GDM1 (cell line): ENCODE measurements at places on chromosomes 1 and 21.
A peak's percentile ranks its signal among the peaks of the same experiment; 100 is the strongest.

GRCh38 chr1:203513585-203514031, 19.7 kb downstream of the OPTC start:
- no peak for DNase-seq

DNA sequence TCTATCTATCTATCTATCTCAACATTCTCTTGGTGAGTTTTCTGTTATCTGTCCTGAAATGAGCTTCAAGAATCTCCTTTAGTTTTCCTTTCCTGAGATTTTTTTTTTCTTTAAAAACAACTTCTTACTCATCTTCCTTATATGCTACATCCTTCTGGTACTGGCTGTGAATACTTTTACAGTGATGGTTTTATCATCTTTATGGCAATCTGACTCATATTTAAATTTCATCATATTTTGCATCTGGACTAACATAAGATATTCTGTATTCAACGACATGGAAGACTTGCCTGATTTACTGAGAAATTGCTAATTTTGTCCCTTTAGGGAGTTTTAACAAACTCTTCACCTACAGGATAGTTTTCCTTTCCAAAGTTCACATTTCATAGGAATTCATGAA, 33.0 kb downstream of the PDE4B start:
- DNase-seq = no peak

DNA sequence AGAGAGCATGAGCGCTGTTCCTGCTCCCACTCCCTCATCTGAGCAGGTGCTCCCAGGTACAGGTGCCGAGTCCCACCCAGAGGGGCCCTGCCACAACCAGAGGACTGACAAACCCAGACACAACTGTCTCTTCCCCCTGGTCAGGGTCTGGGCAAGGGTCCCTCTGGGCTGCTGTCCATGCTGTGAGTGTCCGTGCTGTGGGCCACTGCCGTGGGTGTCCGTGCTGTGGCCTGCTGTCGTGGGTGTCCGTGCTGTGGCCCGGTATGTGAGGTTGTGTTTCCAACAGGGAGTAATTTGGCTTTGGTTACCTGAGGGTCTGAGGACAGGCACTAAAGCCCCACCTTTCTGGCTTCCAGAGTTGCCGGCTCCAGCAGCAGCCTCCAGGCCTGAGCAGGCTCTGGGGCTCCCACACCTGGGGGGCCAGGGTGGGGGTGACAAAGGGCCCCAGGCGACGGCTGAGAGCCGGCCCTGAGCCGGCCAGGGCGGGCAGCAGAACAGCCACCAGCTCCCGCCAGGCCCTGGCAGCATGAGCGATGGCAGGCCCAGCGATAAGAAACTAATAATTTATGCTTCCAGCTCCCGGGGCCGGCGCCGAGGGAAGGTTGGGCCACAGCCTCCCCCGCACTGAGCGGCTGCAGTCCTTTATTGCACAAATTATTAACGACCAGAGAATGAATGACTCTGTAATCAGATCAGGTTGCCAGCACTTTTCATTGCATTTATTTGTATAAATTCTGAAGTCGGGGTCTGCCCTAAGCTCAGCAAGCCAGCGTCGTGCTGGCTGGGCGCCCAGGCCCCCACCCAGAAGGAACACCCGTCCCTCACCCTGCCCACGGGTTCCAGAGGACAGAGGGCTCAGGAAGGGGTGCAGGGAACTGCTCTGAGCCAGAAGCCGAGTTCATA, 7.3 kb upstream of the SAMD11 start:
- DNase-seq = no peak

DNA sequence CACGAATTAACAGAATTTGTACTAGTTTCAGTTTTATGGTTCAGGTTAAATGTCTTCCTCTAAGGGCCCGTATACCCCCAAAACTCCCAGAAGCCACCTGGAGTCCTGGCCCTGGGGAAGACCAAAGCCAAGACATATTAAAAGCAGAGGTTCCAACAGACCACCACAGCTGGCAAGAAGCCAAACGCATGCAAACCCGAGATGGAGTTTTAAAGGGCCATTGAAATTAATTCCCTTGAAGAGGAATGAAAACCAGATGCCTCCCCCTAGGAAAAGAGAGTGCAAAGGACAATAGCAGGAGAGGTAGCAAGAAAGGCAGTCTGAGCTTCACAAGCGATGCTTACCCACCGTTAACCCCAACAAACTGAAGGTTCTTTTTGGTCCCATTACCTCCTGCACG, 48.1 kb downstream of the KANK4 start:
- no peak for DNase-seq

DNA sequence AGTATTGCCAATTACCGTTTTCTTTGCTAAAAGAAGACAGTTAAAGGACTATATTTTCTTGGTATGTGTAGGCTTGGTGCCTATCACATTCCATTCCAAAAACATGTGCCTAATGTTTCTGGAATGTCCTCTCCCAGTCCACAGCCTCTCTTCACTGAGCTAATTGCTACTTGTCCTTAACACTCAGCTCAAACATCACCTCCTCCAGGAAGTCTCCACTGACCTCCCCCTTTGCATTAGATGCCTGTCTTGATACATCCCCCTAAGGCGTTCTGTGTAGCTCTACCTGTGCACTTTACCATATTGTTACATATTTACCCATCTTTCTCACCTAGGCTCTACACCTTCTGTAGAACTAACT, 195.6 kb upstream of the CAMK1G start:
- no peak for DNase-seq

GRCh38 chr1:43994794-43995790, 3.7 kb downstream of the CCDC24 start:
- DNase-seq = no peak

DNA sequence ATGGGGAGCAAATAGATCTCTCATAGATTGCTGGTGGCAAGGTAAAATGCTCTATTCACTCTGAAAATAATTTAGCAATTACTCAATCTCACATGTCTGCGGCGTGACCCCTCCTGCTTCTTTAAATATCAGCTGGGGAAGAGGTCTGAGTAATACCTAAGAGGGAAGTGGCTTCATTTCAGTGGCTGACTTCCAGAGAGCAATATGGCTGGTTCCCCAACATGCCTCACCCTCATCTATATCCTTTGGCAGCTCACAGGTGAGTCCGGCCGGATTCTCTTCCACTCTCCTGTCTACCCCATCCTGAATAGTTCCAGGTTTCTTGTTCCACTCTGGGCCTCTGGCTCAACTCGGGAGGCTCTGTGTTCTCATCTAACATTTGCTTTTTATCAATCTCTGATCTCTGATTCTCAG, at the start of gene SLAMF7:
SLAMF7 (plus strand) TSS at position 150 of the 414 bp plus-strand sequence; CDS start at position 205, 55 bp downstream.
- DNase-seq = peak; percentile 10

DNA sequence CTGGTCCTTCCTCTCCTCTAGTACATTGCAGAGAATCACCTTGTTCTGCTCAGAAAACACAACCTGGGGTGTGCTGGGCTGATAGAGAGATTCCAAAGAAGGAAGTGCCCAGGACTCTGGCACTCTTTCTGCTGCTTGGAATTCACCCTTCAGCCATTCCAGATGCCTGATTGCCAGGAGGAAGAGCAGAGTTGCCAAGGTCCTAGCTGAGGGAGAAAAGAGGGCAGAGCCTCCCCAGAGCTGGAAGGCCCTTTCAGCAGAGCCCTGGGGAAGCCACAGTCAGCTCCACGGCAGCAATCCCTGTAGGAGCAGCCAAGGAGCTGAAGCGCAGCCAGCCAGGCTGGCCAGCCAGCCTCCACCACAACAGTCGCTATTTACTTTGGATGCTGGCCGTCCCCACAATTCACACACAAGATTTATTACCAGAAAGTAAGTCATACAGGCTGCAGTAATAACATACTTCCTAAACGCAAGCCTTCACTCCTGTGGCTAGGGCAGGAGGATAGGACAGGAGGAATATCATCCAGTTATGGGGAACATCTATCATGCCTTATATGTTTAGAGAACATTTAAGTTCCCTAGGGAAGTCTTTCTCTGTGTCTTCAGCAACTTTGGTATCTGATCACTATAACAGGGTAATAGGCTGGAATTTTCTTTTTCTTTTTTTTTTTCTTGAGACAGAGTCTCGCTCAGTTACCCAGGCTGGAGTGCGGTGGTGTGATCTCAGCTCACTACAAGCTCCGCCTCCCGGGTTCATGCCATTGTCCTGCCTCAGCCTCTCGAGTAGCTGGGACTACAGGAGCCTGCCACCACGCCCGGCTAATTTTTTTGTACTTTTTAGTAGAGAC, 36.6 kb upstream of the SLC44A3 start:
- no peak for DNase-seq

GRCh38 chr1:6329396-6329795, 64.2 kb downstream of the ACOT7 start:
- DNase-seq = no peak

DNA sequence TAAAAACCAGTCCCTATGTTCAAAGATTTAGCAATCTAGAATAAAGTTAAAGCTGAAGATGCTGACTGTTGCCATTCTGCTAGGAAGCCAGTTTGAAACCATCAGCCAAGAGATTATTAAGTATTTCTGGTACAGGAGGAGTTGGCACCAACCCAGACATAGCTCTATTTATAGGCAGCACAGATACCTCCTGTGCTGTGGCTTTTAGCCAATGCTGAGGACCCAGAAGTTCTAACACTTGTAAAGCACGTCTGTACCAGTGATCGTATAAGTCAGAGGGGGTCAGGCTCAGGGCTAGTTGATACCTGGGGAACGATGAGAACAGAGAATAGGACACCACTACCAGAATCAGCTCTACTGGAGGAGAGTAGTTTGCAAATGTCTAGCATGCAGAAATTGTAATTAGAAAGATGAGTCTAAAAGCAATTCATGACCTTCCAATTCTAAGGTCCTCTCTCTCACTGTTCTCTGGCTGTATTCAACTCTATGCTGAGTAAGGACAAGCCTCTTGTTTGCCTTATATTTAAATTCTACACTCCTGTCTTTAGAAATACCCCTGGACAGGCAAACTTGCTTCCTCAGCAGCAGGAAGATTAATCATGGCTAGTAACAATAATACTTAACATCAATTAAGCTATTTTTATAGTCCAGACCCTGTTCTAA, 96.8 kb upstream of the PALMD start:
- DNase-seq = no peak

DNA sequence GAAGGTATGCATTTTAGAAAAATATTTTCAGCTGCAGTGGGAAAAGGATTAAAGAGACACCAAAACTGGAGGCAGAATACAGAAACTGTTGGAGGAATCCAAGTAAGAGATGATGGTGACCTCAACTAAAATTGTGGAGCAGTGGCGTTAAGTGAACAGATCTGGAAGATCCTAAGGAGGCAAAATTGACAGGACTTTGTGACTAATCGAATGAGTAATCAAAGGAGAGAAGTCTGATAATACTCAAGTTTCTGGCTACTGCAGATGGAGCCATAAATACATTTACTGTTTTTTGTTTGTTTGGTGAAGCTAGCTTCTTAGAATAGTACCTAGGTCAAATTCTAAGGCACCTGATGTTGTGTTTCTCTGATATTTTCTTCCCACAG, 3.1 kb downstream of the CTBS start:
- DNase-seq = no peak

DNA sequence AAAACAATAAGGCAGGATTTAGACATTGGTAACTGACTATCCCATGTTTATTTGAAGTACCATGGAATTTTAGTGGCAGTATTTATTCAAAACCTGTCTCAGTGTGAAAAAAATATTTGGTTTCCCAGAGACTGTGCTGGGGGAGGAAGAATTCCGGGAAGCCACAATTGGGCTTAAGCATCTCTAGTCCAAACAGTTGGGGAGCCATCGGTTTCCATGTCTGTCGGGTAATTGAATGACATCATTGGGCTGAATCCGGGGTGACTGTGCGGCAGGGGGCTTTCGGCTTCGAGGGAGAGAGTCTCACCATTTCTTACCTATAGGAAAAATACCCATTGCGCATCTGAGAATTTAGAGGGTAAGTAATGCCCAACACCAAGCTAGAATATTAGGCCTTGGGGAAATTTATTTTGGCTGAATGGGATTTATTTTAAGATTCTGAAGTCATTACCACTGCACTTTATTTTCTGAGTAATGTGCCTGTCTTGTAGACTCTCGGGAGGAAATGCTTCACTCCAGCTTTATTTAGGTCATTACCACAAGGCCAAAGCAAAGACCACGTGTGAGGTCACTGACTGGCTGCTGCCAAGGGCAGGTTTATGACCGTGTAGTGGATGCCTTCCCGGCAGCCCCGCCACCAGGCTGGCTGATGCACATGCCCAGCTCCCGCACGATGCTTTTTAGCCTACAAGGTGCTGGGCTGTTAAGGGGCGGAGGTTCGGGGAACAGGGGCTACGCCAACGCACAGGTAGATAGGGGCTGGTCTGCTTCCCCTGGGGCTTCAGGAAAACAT, 23.1 kb upstream of the UMODL1 start:
- DNase-seq = no peak

DNA sequence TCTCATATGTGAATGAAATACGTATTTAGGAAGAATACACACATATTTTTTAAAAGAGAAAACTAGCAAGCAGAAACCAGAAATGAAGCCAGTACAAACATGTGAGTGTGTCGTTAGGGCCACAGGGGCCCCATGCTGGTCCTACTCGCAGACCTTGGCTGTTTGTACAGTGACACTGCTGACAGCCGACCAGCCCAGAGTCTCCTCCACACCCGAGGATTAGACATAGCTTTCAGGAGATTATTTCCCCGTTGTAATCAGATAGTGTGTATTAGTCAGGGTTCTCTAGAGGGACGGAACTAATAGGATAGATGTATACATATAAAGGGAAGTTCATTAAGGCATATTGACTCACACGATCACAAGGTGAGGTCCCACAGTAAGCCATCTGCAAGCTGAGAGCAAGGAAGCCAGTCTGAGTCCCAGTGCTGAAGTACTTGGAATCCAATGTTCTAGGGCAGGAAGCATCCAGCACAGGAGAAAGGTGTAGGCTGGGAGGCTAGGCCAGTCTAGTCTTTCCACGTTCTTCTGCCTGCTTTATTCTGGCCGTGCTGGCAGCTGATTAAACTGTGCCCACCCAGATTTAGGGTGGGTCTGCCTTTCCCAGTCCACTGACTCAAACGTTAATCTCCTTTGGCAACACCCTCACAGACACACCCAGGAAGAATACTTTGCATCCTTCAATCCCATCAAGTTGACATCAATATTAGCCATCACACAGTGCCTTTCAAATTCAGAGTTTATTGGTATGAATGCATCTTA, 51.2 kb downstream of the DIP2A start:
- DNase-seq = no peak

DNA sequence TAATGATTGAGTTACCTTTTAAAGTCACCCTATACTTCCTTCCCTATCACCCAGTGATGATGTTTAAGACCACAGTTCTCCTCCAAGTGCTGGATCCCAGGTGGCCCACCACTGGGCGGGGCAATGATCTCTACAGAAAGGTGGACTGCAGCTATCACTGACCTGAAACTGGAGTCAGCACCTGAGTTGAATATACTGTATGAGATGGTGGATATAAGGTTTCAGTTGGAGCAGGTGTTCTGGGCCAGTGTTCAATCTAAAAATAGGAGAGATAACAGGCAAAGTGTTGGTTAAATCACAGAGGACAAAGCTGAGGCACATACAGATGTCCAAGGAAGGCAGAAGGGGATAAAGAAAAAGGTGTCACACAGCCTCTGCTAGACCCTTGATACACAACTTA, 96.6 kb downstream of the SIPA1L2 start:
- no peak for DNase-seq

DNA sequence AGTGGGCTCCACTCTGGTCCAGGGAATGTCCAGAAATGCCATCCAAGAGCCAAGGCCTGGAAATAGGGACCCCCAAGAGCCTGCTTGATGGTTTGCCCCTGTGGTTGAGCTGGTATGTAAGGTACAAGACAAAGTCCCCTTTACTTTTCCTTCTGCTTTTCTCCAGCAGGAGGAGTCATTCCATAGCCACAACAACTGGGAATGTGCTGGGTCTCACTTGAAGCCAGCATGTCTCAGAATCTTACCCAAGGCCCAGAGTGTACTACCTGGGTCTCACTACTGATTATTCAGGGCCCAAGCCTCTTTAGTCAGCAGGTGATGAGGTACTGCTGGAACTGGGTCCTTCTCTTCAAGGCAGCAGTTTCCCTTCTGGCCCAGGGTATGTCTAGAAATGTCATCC, 62.1 kb upstream of the CD55 start:
- no peak for DNase-seq

- peak; percentile 10 for DNase-seq
Measured at GRCh38 chr1:153465811-153466636, 5.6 kb upstream of the S100A7 start.
